ENCODE measurements at places on chromosomes 2 and 18. TPM values are rescaled to one million over a fixed set of nuclear protein-coding genes. Genes with fewer than 3 reads are reported as not detected.

The GAD1 gene
- not detected for total RNA-seq

- no peak for DNase-seq
Observed at GRCh38 chr2:205660521-205661124, 21.7 kb upstream of the NRP2 start.

- no peak for DNase-seq
Observed at GRCh38 chr2:54605836-54606235, 117.6 kb upstream of the EML6 start.

GRCh38 chr2:62787386-62787785, 81.9 kb downstream of the EHBP1 start:
- no peak for DNase-seq

DNA sequence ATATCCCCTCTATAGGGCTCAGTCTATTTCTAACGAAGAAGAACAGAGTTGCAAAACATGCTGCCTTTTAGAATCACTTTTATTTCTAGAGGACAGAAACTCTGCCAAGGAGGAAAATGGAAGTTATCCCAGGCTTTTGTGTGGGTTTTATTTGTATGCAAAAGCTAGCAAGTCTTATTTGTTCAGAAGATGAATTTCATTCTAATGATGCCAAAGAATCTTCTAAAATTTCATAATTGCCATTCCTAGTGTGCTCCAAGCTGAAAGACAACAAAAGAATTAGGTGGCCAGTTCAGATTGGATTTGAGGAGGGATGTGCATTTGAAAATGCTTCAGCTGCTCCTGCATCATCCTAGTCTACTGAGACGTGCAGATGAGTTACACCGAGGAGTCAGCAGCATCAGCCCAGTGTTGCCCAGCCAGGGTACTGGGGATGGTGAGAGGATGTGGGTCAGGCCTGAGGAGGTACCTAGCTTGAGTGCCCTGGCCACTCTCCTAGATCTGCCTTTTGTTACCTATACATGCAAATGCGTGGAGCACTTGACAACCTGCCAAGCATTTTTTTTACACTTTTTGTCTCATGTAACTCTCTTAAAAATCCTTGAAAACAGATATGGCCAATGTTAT, 80.1 kb downstream of the KCNS3 start:
- DNase-seq = no peak

DNA sequence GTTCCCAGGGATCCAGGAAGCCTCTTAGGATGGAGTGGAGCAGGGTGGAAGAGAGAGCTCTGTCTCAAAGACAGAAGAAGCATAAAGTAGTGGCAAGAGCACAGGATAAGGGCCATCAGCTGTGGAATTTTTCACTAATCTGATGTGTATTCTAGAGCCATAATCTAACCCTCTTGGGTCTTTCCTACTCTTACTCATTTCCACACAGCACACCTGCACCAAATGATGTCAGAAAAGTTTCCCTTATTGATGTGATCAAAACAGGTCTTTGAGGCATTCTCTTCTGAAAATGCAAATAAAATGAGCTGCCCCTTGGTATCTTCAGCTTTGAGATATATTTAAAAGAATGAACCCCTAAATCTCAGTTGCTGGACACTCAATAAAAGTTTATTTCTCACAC, 415.1 kb upstream of the CHST9 start:
- no peak for DNase-seq
